ENCODE measurements at places on chromosomes 5 and 9.
A peak's percentile ranks its signal among the peaks of the same experiment; 100 is the strongest.

- no peak for DNase-seq
Observed at GRCh38 chr5:94217216-94217615, 401.2 kb downstream of the KIAA0825 start.

DNA sequence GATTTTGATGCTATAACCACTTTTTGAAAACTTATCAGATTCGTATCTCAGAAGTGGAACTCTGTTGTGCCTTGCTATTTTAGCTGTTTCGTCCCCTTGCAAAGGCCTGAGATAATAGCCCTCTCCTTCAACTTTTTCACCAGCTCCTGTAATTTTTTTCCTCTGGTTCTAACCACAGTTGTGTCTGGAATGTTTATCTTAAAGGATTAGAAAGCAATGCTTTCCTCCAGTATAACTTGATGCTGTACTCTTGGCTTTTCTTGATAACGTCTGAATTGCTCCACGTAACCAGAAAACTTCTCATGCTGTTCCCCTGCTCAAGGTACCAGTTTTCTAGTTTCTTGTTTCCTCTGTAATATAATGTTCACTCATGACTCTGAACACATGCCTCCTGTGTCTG is 209.4 kb downstream of the DTWD2 start:
- DNase-seq = no peak

- DNase-seq = no peak
Observed at GRCh38 chr5:100772548-100772947, 130.5 kb downstream of the ST8SIA4 start.

DNA sequence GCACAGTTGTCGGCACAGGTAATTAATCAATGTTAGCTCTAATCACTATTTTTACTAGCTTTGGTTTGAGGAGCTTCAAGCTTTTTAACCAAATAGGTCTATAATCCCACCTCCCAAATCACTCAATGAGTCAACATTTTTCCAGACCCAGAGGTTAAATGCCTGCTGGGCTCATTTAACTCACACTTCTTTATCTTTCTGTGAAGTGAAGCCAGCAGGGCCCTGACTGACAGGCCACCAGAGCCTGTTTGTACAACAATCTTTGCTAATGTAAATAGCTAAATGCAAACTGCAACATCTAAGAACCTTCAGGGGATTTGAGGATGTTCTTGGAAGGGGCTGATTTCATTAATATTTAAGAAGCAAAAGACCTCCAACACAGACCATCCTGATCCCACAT is 98.4 kb upstream of the NREP start:
- DNase-seq = no peak

- DNase-seq = no peak
Observed at GRCh38 chr5:108366500-108366899, 15.4 kb downstream of the FBXL17 start.

GRCh38 chr9:122340161-122340560 is 30.7 kb upstream of the PTGS1 start:
- DNase-seq = no peak

DNA sequence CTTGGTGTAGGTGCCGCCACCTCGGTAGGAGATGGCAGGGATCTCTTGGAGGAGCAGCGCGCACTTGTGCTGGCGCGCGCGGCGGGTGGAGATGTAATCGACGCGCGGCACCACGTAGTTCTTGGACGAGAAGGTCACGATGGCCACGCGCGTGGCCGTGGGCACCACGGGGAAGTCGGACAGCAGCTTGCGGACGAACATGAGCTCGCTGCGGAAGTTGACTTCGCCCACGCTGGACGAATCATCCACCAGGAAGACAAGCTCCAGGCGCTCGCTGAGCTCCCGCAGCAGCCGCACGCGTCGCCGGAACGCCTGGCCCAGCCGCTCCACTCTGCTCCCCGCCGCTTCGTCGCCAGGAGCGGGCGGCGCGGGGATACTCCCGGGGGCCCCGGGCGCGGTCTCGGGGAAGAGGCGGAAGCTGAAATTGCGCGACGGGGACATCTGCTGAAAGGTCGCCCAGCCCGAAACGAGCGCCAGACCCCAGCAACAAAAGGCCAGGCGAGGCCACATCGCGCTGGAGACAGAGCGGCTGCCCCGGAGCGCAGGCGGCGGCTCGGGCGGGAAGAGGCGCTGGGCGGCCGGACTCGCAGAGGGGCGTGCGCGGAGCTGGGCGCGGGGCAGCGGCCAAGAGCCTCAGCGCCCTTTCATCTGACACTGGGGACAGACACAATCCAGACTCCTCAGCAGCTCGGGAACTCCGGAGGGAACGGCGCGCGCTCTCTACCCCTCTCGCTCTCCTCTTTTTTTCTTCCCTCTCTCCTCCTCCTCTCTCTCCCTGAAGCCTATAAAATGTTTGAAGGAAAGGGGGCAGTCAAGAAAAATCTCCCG is at the start of gene SVEP1:
Gene SVEP1, minus strand, starts transcription at position 708 of the 828 bp plus-strand sequence. Its CDS starts 198 bp downstream, at position 510.
- no peak for DNase-seq

- no peak for DNase-seq
Observed at GRCh38 chr9:89346696-89347095, 28.4 kb downstream of the SECISBP2 start.

DNA sequence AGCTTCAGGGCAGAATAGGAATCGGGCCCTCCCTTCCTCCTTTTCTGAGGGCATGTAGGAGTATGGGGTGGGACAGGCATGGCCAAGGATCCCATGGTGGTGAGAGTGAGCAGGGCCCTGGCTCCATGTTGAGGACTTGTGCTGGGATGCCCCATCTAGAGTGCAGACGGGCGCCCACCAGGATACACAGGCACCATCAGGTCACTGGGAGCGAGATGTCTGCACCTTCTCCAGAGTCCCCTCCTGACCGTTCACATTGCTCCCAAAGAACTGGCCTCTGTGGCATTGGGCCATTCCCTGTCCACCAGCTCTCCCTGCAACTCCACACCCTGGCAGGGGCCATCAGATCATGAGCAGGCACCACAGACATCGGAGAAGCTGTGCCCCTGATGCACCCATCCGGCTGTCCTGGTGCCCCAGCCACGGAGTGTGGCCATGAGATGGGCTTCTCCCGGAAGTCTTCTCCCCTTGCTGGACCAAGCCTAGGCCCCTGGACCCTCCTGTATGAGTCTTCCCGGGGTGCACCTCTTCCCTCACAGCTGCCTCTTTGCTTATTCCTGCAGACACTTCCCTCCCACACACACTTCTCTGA is 195.0 kb downstream of the IRX2 start:
- DNase-seq = no peak

DNA sequence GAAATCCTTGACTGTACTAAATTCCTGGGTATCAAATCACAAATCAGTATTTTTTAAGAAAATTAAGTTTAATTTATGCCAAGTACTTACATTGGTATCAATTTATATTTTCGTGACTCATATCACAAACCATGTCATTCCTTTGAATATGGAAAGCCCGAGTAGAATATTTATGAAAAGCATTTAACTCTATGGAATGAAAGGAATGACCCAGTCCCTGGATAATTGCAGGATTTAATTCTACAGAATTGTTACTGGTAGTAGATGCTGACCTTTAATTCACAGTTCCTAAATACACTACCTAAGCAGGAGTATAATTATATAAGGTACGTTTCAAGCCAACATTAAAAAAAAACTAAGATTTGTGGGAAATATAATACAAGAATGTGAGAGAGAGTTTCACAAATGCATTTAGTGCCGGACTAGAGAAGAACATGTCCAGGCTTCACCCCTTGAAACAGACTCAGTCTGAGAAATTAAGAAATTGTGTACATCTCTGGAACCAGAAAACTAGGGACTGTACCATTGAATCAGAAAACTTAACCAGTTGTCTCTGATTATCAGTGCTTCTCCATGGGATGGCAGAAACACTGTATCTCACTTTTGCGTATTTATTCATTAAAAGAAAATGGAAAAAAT is 28.5 kb upstream of the PLPPR1 start:
- no peak for DNase-seq

DNA sequence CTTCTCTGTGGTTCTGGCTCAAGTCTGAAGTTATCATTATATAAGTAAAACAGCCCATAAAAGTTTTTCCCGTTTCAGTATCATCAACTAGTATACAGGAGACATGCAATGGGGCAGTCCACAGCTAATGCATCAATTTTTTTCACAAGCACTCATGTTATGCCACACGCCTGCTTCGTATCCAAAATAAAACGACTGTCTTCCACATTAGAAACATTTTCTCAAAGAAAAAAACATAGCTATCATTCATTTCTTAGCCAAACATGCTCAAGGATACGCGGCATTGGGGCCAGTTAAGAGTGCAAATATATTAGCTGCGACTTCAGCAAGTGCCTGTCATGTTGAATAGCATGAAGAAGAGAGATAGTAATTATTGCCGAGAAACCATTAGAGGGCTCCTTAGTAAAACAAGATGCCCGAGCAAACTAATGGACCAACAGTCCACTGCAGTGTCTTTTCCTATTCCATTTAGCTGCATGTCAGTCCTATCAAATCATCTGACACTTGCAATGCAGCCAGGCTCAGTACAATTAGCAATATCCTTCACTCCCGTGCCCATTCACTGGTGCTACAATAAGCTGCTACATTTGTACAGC is 68.5 kb downstream of the BNC2 start:
- DNase-seq = no peak

GRCh38 chr5:168529374-168530234 is 499 bp downstream of the FBLL1 start:
- no peak for DNase-seq

DNA sequence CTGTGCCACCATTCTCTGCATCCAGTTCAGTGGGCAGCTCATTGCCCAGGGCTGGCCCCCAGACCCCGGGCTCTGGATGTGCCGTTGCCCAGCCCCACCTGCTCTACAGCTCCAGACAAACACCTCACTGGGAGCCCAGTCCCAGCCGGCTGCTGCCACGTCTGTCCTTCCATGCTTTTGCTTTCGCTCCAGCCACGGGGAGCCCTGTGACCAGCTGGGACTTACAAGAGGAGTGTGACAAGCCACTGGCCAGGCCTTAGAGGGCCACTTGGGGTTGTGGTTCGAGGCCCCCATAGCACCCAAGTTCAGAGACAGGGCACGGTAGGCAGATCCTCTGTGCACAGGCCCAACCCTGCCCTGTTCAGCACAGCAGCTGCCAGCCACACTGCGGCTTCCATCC is 142.0 kb downstream of the ADAMTS2 start:
- no peak for DNase-seq

DNA sequence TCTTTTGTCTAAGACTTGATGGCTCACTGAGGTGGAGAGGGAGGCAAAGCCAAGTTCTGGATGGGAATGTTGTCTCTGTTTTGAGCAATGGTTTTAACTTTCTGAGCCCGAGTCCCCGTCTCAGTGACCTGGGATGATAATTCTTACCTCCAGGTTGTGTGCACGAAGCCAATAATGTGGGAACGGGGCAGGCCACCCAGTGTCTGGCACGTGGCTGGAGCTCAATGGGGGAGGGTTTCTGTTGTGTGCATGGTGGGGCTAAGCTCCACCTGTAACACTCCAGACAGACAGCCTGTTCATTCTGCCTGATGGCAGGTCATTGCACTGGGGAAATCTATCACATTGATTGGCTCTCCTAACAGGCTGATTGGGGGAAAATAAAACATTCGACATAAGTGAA is 37.1 kb upstream of the NTNG2 start:
- DNase-seq = no peak

DNA sequence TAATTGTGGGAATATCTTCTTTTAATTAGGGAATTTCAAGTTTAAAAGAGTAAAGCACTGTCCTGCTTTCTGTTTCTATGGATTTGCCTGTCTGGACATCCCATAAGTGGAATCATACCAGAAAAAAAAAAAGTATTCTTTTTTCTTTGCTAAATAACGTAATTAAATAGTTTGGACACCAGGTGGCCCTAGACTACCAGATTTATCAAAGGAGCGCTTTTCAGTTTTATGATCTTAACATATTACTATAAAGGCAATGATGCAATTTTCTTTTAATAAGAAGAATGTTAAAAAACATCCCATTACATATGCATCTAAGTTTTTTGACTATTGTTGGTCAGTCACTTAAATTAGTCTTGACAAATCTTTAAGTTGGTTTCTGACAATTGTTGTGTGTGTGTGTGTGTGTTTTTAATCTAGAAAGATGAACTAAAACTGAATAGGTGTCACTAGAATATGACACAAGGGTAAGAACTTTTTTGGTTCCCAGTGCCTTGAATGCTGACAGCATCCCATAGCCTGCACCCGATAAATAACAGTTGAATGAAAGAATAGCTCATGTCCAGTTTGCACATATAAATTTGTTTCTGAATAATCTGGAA is 49.5 kb downstream of the C5orf22 start:
- DNase-seq = peak; percentile 37

GRCh38 chr9:127878652-127879390 is 1.3 kb upstream of the AK1 start:
- DNase-seq = no peak

- DNase-seq = peak; percentile 29
Observed at GRCh38 chr9:15271403-15271802, 35.6 kb downstream of the TTC39B start.

- no peak for DNase-seq
Observed at GRCh38 chr9:83323148-83323547, 215.1 kb downstream of the FRMD3 start.

- no peak for DNase-seq
Observed at GRCh38 chr5:133326361-133326760, 274.5 kb downstream of the HSPA4 start.

DNA sequence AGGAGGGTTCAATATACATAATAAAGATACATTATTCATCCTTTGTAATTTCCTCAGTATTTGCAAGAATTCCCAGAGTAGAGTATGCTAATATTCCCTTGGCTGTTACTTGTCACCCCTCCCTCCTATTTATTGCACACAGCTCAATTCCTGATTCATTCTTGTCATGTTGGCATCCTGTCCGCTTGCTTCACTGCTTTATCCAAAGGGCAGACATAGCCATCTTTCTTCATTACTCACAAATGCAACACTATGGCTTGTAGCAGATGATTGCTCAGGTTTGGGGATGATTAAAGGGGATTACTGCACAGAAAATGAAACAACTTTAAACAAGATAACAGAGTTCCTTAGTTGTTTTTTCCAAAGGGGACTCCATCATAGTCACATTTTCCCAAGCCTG is 1.2 kb upstream of the IL33 start:
- no peak for DNase-seq

- DNase-seq = no peak
Observed at GRCh38 chr9:90972057-90972456, 170.4 kb downstream of the SYK start.

DNA sequence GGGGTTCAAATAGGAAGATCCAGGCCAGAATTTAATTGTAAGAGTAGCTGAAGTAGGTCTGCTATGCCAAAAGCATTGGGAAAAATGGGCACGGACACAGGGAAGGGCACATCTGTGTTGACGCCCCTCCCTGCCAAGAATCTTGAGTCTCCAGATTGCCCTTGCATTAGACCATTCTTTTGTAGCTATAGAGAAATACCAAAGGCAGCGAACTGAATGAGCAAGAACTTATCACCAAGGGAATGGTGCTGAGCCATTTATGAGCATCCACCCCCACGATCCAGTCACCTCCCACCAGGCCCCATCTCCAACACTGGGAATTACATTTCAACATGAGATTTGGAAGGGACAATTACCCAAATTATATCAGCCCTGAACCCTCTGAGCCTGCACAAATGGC is 18.0 kb upstream of the GDA start:
- DNase-seq = no peak

GRCh38 chr9:135281791-135282737 is 194.6 kb downstream of the OLFM1 start:
- DNase-seq = peak; percentile 7
